ENCODE measurements at places on chromosomes 7 and 10.
A peak's percentile ranks its signal among the peaks of the same experiment; 100 is the strongest.

DNA sequence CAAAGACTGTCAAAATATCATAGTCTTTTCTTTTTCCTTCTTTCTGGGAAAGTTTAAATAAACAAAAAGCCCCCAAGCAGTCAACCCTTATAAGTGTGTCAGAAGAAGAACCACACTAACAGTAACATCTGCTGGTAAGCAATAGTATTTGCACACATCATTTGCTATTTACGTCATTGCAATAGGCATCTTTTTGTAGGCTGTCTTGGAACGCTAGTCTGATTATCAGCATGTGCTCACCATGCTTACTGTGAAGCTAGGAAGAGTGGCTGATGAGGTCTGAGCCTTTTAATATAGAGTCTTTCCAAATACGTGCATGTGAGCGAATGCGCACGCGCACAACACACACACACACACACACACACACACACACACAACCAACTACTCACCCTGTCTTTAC lies 599.0 kb upstream of the TPK1 start:
- no peak for DNase-seq

GRCh38 chr10:124725791-124726190 lies 18.4 kb downstream of the FAM53B start:
- DNase-seq: no peak

- no peak for DNase-seq
Measured at GRCh38 chr7:42272793-42273665, 36.0 kb upstream of the GLI3 start.

DNA sequence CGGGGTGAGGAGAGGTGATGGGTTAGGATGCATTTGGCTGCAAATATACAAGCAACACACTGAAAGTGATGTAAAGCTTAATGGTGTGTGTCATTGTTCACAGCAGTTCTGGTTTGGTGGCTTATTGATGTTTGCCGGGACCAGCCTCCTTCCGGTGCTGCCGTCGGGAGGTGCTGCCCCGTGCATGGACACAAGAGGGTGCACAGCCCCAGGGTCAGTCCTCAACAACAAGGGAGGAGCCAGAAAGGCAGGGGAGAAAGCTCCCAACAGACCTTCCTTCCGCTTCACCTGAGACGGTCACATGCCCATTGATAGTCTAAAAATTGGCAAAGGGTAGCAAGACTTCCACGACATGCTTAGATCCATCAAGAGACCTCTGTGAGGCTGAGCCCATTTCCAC lies 9.5 kb downstream of the RNF32 start:
- DNase-seq: no peak

- no peak for DNase-seq
Measured at GRCh38 chr10:121616291-121616690, 18.0 kb upstream of the FGFR2 start.

- no peak for DNase-seq
Measured at GRCh38 chr10:128854963-128855362, 612.1 kb upstream of the MGMT start.

GRCh38 chr7:159007364-159007995 lies 137.2 kb downstream of the VIPR2 start:
- DNase-seq: no peak

- no peak for DNase-seq
Measured at GRCh38 chr7:124456286-124456685, 309.3 kb downstream of the GPR37 start.

DNA sequence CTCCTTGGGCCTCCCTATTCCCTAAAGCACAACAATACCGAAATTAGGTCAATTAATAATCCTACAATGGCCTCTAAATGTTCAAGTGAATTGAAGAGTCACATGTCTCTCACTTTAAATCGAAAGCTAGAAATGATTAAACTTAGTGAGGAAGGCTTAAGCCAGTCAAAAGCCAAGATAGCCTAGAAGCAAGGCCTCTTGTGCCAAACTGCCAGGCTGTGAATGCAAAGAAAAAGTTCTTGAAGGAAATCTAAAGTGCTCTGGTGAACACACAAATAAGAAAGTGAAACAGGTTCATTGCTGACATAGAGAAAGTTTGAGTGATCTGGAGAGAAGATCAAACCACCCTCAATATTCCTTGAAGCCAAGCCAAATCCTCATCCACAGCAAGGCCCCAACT lies 57.2 kb downstream of the SLC29A4 start:
- DNase-seq: no peak

GRCh38 chr7:83739527-83739926 lies 90.6 kb upstream of the SEMA3E start:
- DNase-seq: no peak

GRCh38 chr7:112821345-112821744 lies 31.2 kb upstream of the TMEM168 start:
- DNase-seq: no peak

DNA sequence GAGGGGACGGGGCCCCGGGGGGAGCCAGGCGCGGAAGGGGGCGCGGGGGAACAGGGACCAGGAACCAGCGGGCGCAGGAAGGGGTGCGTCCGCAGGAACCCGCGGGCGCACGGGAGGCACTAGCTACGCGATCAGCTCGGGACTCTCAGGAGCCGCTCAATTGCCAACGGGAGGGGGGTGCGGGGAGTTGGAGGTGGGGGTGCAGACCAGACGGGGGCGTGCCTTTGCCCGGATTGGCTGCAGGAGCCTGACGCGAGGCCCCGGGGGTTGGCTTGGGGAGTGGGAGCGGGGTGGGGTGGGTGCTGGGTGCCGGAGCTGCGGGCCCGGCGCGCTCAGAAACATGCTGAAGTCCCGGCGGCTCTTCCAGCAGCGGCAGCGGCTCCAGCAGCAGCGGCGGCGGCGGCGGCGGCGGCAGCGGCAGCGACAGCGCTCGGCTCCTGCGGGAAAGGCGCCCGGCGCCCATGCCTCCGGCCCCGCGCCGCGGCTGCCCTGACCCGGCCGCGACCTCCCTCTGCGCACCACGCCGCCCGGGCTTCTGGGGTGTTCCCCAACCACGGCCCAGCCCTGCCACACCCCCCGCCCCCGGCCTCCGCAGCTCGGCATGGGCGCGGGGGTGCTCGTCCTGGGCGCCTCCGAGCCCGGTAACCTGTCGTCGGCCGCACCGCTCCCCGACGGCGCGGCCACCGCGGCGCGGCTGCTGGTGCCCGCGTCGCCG lies at the start of gene ADRB1:
Gene ADRB1 (plus strand): TSS at position 335 of the 715 bp plus-strand sequence. CDS start 267 bp downstream, at position 602.
- peak; percentile 97 for DNase-seq

Data from NCI-H146 (cell line).